ENCODE measurements at places on chromosomes 6 and 20.

GRCh38 chr6:30615958-30616810, 859 bp downstream of the PPP1R10 start:
- peak; percentile 20 for DNase-seq

- DNase-seq: no peak
Measured at GRCh38 chr6:24856901-24857670, 58.4 kb upstream of the ARMH2 start.

DNA sequence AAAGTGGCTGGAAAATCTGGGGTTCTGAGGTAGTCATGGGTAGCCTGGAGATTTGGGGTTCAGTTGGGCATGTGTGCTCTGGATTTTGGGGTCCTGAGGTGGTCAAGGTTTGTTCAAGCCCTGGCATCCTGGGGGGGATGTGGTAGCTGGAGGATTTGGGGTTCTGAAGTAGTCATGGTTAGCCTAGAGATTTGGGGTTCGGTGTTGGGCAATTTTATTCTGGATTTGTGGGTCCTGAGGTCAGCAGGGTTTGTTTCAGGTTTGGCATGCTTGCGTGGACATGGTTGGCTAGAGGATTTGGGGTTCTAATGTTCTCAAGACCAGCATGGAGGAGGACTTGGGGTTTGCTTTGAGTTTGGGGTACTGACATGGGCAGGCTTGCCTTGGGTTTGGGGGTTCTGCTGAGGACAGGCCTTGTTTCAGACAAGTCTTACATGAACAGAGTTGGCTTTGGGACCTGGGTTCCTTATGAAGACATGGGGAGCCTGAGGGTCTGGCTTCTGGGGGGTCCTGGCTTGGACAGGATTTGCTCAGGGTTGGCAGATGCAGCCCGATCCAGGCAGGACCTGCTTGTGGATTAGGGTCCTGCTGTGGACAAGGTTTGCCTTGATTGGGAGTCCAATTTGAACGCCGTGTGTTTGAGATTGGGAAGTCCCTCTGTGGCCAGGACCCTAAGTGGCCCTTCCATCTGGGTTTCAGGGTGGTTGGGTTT, 906 bp downstream of the ANKRD60 start:
- DNase-seq: no peak

- DNase-seq: no peak
Measured at GRCh38 chr6:166393535-166393823, 10.7 kb upstream of the MPC1 start.

DNA sequence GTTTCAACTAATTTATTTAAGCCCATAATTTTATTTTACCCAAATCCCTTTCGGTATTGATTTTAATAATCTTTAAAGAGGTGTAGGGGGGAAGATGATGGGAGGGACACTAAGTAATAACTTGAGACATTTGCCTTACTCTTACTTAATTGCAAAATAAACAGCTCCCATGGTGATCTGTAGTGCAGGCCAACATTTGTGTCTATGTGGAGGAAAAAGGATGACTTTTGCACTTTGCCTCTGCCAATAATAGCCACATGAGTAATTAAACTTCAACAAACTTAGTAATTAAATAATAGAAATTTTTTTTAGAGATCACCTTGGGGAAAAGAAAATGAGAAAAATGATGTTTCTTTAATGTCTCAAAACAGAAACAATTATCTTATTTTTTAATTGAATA, 29.9 kb upstream of the CD2AP start:
- no peak for DNase-seq

DNA sequence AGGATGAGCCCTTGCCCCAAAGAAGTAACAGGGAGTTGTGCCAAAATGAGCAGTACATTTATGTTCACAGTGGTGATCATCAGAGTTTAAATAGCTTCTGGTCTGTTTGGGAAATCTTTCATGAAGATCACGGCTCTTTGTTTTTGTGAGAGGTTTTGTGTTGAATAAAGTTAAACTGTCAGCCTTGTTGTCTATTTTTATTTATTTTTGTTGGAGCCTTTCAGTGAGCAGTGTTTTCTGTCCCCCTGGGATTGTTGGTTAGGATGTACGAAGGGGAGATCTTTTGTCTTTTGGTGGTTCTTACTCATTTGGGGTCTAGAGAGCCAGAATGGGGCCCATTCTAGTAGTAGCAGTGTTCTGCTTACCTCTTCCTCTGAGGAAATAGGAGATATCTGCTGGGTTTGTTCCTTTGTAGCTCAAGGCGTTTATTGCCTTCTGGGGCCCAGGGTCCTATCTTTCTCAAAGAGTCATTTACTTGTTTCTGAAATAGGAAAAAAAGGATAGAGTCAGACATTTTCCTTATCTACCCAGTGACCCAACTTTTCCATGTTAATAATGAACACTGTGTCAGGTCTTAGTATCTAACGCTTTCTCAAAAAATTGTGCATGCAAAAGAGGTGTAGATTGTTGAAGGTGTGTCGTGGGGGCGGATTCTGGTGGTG, 157.4 kb downstream of the JARID2 start:
- DNase-seq: no peak

GRCh38 chr6:48177786-48178185, 66.8 kb upstream of the PTCHD4 start:
- DNase-seq: no peak

DNA sequence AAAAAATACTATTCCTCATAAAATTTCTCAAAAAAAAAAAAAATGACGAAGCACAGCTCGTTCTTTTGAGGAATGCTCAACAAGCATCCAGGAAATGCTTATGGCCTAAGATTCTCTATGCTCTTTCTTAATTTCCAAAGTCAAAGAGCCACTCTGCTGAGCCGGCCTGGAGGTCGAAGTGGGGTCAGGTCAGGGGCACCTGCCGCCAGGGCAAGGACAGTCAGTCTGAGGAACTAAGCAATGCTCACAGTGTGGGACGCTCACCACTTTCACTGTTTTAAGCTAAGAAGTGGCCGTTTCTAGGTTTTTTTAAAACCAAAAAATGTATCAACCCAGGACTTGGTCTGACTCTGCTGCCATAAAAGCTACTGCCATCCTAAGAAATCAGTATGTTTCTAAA, 17.3 kb downstream of the YTHDF1 start:
- DNase-seq: no peak

- DNase-seq: no peak
Measured at GRCh38 chr6:42257063-42257462, 39.4 kb upstream of the MRPS10 start.

DNA sequence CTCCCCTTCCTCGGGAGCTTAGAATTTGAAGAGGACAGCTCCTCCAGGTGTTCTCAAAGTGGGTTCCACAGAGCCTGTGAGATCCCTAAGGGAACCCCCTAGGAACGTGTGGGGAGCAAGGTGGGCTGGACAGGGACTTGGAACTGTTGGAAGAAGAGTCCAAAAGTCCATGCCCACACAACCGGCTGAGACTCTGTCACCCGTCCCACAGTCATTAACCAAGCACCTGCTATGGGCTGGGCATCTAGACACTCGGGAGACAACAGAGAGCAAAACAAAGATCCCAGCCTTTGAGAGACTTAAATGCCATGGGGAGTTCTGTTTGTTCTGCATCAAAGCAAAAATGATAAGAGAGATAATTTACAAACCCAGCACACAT, 51.9 kb upstream of the SAYSD1 start:
- DNase-seq: no peak

- no peak for DNase-seq
Measured at GRCh38 chr6:42507901-42508300, 55.9 kb upstream of the UBR2 start.

DNA sequence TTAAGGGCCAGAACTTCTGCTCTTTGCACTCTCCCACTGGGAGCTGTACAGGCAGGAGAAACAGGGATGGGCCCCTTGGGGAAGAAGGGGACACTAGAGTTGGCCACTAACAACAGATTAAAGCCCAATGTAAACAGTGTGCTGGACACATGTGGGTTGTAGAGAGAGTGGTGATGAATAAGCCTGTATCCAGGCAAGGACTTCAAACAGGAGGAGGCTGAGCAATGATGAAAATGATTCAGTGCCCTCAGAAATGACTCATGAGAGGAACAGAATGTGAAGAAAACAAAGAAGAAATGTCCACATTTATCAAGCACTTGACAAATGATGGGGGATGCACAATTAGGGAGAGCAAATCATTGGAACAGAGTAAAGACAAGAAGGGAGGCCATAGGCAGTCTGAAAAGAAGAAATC, 242.3 kb downstream of the TBX18 start:
- no peak for DNase-seq

DNA sequence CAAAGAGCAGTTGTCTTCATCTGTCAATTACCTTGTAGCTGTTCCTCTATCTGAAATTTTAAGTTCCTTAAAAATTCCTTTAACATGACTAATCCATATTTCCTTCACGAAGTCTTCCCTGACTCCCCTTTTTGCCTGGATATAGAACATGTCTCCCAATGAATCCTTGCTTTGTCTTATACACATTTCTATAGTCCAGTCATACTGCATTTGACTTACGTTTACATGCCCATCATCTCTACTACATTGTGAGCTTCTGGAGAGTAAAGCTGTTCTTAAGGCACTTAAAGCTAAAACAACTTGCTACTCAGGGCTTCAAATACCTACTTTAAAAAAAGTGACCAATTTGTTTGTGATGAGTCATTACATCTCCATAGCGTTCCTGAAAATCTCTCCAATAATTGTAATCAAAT, 4.9 kb downstream of the REV3L start:
- no peak for DNase-seq

DNA sequence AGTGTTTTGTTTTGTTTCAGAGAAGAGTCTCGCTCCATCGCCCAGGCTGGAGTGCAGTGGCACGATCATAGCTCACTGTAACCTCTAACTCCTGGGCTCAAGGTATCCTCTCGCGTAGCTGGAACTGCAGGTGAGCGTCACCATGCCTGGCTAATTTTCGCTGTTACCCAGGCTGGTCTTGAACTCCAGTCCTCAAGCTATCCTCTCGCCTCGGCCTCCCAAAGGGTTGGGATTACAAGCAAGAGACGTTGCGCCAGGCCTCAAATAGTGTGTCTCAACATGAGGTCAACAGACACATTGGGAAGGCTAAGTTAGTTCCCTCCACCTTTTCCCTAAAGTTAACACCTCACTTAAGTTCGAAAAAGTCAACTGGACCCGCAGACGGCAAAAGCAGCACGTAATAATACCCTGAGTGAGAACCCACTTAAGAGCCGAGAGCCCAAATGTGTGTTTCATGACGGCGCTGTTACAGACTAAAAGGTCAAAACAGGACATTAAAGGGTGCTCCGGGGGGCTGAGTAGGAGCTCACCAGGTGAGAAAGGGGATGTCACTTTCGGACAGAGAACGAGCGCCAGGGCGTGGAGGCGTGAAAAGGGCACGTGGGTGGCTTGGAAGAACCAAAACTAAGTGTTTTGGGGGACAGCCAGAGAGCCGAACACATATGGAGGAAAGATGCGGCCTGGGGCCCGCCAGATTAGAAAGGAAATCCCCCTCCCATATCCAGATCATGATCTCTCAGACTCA, 499 bp downstream of the TTI1 start:
- no peak for DNase-seq

- DNase-seq: no peak
Measured at GRCh38 chr6:41939848-41940758, 1.5 kb downstream of the CCND3 start.

DNA sequence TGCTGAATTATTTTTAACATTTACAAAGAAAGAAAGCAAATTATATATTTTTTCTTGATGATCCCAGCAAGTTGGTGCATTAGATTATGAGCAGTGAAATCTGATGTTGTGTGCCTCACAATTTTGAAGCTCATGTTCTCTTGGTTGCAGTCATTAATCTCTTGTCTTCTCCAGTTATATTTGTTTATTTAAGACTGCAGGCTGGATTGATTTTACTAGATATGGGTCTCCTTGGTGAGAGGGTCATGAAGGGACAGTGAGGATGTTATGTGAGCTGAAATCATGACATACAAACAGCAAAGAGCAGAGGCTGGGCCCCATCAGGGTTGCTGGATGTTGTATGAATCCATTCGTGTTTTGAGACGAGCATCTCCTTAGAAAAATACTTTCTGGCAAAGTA, 64.2 kb upstream of the AKIRIN2 start:
- no peak for DNase-seq

DNA sequence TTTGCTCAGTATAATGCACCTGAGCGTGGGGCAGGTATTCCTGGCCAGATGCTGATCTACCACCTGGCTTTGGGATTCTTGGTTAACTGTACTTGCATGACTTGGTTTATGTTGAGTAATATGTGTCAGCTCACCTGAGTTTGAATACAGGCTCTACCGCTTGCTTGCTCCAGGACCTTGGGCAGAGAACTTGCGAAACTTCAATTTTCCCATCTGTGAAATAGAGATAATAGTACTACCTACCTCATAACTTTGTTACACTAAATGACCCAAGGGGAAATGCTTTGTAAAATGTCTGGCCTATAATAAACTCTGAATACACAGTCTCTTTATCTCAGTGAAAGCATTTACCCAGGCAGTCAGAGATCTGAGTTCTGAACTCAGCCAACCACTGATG, 51.8 kb downstream of the SCAND1 start:
- DNase-seq: no peak

DNA sequence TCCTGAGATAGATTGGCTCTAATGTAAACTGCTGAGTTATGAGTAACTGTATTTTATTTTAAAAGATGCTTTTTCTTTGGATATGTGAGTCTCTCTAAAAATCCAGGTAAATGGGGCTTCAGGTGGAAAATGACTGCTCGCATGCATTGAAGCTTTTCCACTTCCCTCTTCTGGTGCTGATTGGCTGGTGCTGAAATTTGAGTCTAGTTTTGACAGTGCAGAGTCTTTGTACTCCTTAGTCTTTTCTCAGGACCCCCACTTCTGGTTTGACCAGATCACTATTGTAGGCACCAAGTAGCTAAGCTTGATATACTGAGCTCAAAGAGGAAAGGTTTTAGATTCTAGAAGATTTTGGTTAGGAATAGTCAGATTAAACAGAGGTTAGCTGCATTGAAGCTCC, 60.7 kb upstream of the TULP4 start:
- no peak for DNase-seq

DNA sequence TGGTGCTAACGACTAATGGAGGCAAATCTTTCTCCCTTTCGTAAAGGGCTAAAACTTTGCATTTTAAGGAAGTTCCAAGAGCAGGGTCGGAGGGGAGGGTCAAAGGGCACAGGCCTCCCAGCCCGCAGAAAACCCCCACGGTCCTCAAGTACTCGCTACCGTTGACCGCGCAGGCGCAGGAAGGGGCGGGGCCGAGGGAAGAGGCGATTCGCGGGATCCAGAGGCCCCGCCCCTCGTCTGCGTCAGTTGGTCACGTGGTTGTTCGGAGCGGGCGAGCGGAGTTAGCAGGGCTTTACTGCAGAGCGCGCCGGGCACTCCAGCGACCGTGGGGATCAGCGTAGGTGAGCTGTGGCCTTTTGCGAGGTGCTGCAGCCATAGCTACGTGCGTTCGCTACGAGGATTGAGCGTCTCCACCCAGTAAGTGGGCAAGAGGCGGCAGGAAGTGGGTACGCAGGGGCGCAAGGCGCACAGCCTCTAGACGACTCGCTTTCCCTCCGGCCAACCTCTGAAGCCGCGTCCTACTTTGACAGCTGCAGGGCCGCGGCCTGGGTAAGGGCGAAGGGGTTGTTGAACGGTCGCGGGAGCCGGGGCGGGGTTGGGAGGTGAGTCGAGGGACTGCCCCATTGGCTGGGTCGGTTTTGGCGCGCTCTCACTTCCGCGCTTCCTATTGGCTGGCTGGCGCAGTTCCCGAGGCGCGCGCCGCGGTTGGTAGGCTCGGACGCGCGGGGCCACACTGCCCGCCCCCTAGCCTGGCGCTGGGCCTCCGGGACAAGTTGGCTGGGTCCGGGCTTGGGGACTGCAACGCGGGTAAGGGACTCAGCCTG, at the start of gene GMNN:
Gene GMNN (plus strand): TSS at position 242 of the 824 bp plus-strand sequence. CDS start 2,310 bp downstream, outside the sequence.
- DNase-seq: peak; percentile 98

GRCh38 chr6:44868335-44868668, 459.8 kb upstream of the RUNX2 start:
- DNase-seq: no peak
